Activated CD4-positive, CD25-positive, alpha-beta regulatory T cell treated with anti-CD3 and anti-CD28 coated beads, Interleukin-2, amount 50 U/mL, for 72 hours (primary cell): ENCODE measurements at places on chromosomes 2 and 18.

GRCh38 chr2:197952540-197953202 lies 148.3 kb downstream of the PLCL1 start:
- DNase-seq, result no peak

- DNase-seq, result no peak
Measured at GRCh38 chr18:57210107-57210715, 63.3 kb downstream of the BOD1L2 start.

DNA sequence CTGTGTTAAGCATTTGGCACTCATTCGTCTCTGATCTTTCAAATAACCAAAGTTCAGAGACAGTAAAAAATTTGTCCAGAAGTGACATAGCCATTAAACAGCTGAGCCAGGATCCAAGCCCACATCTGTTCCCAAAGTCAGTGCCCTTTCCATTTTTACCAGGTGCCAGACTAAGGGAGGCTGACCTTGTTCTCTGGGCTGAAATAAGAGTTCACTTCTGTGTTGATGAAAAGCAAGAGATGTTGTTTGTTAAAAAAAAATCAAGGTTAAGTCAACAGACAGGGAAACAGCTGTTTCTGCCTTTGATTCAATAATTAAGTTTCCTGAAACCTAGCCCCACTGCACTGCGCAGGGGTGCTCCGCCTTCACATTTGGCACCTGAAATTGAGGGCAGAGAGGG lies 117.1 kb downstream of the PRKRA start:
- DNase-seq, result no peak

- no peak for DNase-seq
Measured at GRCh38 chr2:235170536-235171521, 219.0 kb downstream of the SH3BP4 start.

DNA sequence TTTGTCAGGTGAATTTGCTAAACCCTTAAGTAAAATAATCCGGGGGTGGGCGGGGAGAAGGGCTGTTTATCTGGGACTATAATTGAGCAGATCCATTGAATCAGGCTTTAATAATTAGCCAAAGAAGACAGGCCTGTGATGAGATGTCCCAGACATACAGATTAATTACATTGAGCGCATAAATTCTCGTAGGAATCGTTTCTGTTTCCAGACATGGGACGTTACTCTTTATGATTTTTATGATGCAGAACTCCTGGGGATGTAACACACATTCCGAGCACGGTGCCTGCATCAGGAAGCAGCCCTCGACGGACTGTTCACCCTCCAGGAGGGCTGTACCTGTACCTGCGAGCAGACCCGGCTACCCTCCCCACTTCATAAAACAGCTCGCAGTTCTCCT lies 88.9 kb downstream of the SMIM21 start:
- no peak for DNase-seq

DNA sequence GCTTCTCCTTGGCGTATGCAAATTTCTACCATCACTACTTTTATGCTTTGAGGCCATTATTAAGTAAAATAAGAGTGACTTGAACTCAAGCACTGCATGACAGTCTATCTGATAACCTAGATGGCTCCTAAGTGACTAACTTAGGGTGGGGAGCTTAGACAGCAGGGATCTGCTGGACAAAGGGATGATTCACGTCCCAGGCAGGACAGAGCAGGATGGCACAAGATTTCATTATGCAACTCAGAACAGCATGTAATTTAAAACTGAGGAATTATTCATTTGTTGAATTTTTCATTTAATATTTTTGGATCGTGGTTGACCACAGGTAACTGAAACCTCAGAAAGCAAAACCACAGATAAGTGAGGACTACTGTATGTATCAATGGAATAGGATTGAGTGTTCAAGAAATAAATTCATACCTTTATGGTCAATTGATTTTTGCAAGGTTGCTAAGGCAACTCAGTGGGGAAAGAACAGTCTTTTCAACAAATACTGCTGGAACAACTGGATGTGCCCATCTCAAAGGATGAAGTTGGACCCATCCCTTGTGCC lies 115.3 kb downstream of the MBD2 start:
- DNase-seq, result no peak

DNA sequence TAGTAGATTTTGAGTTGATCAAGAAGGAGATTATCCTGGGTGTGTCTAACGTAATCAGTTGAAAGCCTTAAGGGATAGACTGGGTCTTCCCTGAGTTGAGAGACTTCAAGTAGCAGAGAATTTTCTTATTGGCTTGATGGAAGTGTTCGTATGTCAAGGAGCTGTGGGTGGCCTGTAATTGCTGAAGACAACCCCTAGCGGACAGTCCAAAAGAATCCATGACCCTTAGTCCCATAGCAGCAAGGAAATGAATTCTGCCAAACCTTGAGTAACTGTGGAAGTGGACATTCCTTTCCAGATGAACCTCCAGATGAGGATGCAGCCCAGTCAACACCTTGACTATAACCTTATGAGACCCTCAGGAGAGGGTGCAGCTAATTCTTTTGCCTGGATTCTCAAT lies 786.3 kb downstream of the SOCS6 start:
- no peak for DNase-seq

GRCh38 chr18:37260367-37261093 lies 305.1 kb downstream of the CELF4 start:
- DNase-seq, result no peak

DNA sequence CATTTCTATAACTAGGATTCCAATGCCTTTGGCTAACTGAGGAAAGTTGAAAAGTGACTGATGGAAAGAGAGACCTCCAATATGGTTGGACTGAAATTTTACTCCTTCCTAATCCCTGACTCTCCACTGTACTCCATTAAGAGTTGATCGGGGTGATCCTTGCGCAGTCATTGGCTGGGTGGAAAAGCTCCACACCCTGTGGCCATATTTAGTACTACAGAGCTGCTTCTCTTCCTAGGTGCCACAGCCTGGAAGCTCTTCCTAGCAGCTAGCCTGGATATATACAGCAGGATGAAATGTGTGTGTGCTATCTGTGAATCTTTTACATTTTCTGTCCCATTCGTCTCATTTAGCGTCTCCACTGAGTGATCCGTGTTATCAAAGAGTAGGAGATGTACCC lies 71.2 kb downstream of the MEP1B start:
- no peak for DNase-seq

DNA sequence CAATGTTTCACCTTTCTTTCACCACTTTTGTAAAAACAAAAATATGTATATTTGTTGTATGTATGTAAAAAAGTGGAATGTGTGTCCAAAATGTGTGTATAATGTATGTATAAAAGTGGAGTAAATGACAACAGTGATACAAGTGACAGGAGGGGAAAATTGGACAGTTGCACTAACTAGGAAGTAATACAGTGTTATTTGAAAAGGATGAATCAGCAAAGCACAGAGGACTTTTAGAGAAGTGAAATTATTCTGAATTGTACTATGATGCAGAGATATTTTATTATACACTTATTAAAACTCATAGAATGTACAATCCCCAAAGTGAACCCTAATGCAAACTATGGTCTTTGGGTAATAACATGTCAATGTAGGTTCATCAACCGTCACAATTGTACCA lies 331.3 kb upstream of the CNTNAP5 start:
- no peak for DNase-seq

DNA sequence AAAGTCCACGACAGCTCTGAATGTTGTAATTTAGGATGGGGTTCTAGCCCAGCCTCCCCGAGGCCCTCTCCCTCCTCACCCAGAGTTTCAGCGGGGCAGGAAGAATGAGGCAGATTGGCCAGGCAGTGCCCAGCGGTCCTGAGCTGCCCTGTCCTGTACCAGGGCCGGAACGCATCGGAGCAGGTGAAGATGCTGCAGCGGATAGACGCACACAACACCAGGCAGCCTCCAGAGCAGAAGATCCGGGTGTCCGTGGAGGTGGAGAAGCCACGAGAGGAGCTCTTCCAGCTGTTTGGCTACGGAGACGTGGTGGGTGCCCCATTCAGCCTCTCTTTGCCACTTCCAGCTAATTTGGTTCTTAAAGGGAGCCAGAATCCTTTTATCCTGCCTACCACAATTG lies 10.8 kb downstream of the KHK start:
- DNase-seq, result no peak

- no peak for DNase-seq
Measured at GRCh38 chr2:54610700-54611099, 112.8 kb upstream of the EML6 start.
